ENCODE measurements at places on chromosomes 16 and 17. TPM values are rescaled to one million over a fixed set of nuclear protein-coding genes. Genes with fewer than 3 reads are reported as not detected.
A peak's percentile ranks its signal among the peaks of the same experiment; 100 is the strongest.

The MAP2K6 gene
- 13.6 TPM for total RNA-seq

The ODAD4 gene
- total RNA-seq = 0.72 TPM

- peak; percentile 67 for DNase-seq
Observed at GRCh38 chr16:73058221-73058615, 10.3 kb upstream of the ZFHX3 start.

DNA sequence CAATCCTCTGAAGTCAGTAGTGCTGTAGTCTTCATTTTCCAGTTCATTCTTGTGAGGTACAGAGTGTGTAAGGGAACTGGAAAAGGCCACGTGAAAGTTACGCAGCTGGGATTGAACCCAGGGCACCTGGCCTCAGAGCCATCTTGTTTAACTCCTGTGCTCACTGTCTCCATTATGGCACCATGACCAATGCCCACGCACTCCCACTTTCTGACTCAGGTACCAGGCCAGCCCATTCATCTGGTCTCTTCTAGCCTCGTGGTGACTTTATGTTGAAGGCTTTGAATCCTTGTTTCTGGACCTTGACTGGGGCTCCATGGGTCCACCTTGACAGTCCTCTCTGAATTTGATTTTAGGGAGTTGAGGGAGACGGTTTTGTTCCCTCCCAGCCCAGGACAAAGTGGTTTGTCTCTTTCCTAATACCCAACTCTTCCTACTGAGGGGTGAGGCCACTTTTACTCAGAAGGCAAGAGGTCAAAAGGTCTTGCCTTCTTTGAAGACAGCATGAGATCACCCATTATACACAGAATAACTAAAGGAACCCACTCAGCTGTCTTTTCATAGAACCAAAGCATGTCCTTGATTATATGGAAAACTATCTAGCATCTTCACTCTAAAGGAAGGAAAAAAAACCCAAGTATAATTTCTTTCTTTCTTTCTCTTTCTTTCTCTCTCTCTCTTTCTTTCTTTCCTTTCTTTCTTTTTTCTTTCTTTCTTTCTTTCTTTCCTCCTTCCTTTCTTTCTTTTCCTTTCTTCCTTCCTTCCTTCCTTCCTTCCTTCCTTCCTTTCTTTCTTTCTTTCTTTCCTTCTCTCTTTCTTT is 50.0 kb downstream of the OTOA start:
- DNase-seq = no peak

DNA sequence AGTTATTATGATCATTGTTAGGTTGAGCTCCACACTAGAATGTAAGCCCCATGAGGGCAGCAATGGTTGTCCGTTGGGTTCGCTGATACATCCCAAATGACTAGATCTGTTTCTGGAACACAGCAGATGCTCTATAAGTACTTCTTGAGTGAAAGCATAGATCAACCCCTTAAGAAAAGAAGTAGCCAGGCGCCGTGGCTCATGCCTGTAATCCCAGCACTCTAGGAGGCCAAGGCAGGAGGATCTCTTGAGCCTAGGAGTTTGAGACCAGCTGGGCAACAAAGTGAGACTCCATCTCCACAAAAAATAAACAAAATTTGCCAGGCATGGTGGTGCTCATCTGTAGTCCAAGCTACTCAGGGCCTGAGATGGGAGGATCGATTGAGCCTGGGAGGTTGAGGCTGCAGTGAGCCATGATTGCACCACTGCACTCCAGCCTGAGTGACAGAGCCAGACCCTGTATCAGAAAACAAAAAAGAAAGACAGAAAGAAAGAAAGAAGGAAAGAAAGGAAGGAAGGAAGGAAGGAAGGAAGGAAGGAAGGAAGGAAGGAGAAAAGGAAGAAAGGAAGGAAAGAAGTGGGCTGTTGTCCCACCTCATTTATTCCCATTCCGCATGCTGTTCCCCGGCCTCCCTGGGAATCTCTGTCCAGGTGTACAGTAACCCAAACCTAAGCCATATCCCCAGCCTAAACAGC is 54.4 kb upstream of the RPL38 start:
- DNase-seq = no peak

- DNase-seq = no peak
Observed at GRCh38 chr16:73616770-73617169, 568.8 kb upstream of the ZFHX3 start.

The CBFA2T3 gene
- total RNA-seq = 0.08 TPM

DNA sequence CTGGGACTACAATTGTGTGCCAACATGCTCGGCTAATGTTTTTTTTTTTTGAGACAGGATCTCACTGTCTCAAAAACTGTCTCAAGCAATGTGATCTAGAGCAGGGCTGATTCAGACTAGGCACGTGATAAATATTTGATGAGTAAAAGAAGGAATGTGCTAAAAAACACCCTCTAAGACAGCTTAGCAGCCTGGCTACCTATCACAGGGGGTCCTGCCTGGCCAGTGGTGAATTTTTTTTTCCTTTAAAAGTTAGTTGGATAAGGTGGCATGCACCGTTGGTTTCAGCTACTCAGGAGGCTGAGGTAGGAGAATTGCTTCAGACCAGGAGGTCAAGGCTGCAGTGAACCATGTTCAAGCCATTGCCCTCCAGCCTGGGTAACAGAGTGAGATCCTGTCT is 14.8 kb upstream of the GPATCH8 start:
- DNase-seq = no peak

DNA sequence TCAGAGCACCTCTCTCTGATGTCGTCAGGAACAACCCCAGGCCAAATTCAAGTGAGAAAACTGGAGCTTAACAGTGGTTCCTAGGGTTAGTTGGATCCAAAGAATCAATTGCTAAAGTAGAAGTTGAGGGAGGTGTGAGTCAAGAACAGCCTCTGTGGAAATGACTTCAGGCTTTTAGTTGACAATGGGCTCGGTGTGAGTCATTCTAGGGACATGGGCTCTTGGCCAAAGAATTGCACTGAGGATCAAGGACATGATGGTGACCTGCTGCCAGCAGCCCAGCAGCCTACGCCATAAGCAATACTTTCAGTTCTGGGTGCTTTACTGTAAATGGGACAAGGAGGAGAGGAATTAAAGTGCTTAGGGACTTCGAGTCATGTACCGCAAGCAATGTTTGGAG is 32.1 kb upstream of the SMURF2 start:
- no peak for DNase-seq

The EPX gene
- not detected for total RNA-seq

DNA sequence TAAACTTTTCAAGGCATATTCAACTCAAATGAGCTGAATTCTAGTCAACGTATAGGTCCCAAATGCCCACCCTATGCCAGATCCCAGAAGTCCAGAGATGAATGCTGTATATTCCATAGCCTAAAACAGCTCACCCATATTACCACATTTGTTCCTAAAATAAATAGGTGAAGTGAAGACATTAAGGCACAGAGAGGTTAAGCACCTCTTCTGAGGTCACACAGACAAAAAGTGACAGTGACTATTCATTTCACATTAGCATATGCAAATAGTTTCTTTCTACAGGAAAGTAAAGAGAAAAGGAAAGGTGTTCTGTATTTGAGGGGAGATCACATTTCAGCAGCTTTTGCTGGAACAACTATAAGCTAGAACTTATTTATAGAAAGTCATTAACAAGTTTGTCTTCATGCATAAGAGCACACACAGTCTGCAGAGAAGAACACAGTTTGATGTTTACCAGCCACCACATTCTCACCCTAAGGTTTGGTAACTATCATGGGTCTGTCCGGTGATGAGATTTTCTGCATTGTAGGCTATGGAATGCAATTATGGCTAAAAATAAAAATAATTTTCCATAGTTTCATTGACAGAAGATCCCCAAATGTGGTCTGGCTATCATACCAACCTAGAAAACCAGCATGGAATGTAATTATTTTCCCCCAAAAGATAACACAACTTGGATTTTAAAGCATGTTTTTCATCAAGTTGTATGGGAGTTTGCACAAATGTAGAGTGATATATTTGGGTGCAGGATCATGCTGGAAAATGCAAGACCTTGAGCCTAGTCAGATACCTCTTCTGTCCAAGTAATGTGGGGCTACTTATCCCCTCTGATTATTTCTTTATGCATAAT is 402.1 kb downstream of the UTP18 start:
- DNase-seq = no peak

DNA sequence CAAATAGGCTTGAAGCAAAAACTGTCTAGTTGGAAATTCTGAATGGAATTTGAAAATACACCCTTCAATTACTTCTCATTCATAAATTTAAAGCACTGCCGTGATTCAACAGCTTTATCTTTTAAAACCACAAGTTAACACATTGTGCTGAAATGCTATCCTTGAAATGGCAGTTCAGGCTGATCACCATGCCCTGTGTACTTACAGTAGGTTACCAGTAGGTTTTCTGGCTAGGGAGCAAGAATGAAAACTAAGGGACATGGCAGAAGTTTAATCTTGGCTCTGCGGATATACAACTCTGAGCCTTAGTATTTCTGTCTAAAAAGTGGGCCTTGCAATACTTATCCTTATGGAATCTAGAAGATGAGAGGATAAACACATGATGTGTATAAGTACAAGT is 28.0 kb downstream of the NXPH3 start:
- no peak for DNase-seq

The TBC1D3G gene
- total RNA-seq = not detected

DNA sequence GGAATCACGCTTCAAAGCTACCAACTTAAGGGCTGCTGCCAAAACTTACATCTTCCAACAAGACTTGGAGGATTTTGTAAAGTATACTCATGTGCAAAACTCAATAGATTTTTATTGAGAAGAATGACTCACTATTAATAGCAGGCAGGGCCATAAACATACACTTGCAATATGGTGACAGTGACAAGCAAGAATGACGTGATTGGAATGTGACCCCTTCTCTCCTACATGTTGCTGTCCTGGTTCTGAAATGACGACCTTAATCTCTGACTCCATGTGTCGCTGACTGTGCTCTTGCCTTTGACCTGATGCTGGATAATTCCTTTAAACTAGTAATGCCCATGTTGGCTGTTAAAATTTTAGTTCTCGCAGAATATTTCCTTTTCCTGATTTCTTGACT is 174.5 kb downstream of the PARN start:
- no peak for DNase-seq

- no peak for DNase-seq
Observed at GRCh38 chr17:48722915-48723422, at the start of gene PRAC2. TSS of gene PRAC2 (plus strand) at chr17:48723185. CDS start at chr17:48724411, 1,226 bp downstream.

DNA sequence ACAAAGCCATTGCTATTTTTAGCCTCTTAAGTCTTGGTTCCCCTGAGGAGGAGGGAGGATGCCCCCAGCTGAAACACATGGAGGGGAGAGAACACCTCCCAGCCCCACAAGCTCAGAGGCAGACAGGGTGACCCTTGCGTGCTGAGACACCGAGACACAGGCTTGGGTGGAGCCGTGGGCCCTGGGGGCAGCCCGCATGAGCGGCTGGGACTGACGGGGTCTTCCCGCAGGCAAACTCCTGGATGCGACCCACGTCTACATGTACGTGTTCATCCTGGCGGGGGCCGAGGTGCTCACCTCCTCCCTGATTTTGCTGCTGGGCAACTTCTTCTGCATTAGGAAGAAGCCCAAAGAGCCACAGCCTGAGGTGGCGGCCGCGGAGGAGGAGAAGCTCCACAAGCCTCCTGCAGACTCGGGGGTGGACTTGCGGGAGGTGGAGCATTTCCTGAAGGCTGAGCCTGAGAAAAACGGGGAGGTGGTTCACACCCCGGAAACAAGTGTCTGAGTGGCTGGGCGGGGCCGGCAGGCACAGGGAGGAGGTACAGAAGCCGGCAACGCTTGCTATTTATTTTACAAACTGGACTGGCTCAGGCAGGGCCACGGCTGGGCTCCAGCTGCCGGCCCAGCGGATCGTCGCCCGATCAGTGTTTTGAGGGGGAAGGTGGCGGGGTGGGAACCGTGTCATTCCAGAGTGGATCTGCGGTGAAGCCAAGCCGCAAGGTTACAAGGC is 9.8 kb downstream of the SLC16A3 start:
- peak; percentile 74 for DNase-seq

The FTO gene
- total RNA-seq = 47.2 TPM

The STX1B gene
- 3.1 TPM for total RNA-seq

The CD68 gene
- total RNA-seq = 32.5 TPM

DNA sequence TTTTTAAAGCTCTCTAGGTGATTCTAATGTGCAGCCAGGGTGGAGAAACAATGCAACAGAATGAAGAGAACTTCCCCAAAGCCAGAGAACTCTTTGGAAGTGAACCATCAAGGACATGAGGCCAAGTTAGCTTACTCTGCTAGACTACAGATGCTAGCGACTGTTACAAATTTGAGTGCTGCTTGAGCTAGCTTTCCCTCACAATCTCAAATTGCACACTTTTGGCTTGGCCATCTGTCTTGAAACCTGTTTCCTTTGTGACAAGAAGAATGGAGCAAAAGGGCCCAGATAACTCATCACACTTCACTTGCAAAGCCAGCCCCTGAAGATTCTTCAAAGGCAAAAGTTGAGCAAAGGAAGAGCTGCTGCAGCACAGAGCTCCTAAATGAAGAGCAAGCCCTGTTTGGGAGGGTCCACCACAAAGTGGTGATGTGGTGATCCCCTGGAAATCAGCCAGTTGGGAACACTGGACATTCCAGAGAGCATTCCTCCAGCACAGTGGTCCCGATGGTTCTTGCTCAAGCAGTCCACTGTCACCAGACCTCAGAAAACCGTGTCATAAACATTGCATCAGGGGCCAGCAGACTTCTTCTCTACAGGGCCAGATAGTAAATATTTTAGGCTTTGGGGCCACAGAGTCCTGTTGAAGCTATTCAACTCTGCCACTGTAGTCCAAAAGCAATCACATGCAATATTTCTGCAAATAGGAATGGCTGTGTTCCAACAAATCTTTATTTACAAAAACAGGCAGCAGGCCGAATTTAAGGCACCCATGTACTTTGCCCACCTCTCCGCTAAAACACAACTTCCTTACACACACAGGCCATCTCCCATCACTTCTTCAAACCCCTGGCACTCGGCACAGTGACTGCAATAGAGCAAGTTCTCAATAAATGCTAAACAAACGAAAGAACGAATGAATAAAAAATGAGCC is 21.2 kb downstream of the SLC39A11 start:
- DNase-seq = no peak

The IL21R gene
- 27.2 TPM for total RNA-seq

DNA sequence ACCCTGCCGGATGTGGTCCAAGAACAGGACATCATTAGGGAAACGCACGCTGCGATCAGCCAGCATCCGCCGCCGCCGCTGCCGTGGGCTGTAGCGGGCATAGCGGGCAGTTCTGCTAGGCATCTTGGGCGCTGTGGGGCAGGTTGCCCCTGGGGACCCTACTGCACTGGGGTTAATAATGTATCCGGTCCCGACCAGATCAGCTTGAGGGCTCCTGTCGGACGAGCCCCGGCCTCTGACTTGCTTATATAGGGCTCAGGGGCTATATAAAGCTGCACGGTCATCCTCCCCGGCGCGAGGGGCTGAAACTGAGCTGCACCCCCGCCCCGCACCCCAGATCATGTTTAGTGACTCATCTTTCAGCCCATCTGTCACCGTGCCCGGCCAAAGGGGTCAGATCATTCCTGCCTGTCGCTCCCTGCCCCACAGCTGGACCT is at the start of gene PPP1R27:
TSS of gene PPP1R27 (minus strand) at position 220 of the 437 bp plus-strand sequence. CDS start at position 123, 97 bp downstream.
- DNase-seq = no peak

The SLC38A8 gene
- total RNA-seq = not detected

The SLC6A2 gene
- not detected for total RNA-seq

GRCh38 chr16:2835638-2836493 is 5.8 kb downstream of the ZG16B start:
- DNase-seq = no peak
